ENCODE measurements at places on chromosomes 16 and 17.

GRCh38 chr17:10683853-10684252 is 13.5 kb downstream of the SCO1 start:
- no peak for DNase-seq

GRCh38 chr17:39158623-39159022 is 7.2 kb upstream of the PLXDC1 start:
- DNase-seq, result no peak

GRCh38 chr17:19702217-19702641 is 14.2 kb downstream of the SLC47A2 start:
- no peak for DNase-seq

GRCh38 chr16:6081320-6081976 is 983.9 kb upstream of the EEF2KMT start:
- no peak for DNase-seq

- no peak for DNase-seq
Observed at GRCh38 chr17:50824429-50824828, 11.0 kb upstream of the WFIKKN2 start.

GRCh38 chr17:32268734-32269288 is 3.2 kb downstream of the RHBDL3 start:
- no peak for DNase-seq

DNA sequence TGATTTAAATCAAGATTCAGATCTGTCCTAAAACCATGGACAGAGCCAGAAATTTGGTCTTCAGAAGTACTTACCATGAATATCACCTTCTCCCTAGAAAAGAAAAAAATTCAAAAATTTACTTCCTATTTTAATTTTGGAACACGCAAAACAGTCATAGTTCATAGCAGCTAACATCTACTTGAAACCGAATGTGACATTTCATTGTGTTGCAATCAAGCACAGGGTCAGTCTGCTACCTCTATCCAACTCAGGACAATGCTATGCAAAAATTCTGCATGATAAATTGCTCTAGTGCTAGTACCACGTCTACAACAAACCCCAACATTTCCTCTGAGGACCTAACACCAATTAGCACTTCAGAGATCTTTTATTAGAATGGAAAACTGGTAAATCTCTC is 7.7 kb downstream of the JPT1 start:
- no peak for DNase-seq

DNA sequence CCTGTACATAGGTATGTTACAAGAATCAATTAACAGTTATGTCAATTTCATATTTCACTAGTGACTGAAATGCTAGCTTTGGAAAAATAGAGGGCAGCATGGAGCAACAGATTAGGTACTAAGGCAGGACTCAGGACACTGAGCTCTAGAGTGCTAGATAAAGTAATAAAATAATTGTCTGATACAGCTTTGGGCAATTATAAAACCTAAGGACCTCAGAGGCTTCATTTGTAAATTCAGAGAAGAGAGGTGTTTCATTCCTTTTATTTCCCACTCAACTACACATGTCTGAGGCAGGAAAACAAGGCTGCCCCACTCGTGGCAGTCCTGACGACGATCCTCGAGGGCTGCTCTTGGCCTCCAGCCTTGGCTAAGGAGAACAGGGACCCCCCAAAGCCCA is 81.5 kb downstream of the CA4 start:
- no peak for DNase-seq

DNA sequence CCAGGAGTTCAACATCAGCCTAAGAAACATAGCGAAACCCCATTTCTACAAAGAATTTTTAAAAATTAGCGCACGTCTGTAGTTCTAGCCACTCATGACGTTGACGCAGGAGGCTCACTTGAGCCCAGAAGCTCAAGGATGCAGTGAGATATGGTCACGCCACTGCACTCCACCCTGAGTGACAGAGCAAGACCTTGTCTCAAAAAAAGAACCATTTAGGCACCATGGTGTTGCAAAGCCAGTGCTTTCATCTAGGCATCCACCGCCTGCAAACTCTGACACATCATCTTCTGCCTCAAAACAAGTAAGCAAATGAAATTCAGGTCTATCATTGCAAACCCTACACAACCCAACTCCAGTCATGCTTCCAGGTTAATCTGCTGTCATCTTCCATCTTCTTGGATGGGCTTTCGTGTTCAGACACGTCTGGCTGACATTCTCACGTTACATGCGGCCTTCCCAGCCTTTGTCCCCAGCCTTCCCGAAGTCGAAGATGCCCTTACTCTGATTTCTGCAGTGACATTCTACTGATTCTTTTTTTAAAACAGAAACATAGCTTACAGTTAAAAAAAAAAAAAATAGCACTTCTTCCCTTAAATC is 8.9 kb downstream of the ANKRD11 start:
- no peak for DNase-seq

DNA sequence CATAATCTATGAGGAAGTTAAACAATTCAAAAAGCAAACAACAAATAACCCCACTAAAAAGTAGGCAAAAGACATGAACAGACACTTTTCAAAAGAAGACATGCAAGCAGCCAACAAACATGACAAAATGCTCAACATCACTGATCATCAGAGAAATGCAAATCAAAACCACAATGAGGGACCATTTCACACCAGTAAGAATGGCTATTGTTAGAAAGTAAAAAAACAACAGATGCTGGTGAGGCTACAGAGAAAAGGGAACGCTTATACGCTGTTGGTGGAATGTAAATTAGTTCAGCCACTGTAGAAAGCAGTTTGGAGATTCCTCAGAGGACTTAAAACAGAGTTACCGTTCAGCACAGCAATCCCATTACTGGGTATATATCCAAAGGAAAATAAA is 24.4 kb downstream of the TNFRSF13B start:
- DNase-seq, result no peak

- no peak for DNase-seq
Observed at GRCh38 chr16:8594149-8594666, 3.9 kb upstream of the TMEM114 start.

- DNase-seq, result no peak
Observed at GRCh38 chr17:44309472-44309871, 1.1 kb downstream of the RUNDC3A start.

GRCh38 chr16:51134269-51134812 is 16.7 kb downstream of the SALL1 start:
- DNase-seq, result no peak

- no peak for DNase-seq
Observed at GRCh38 chr17:14664511-14664910, 363.6 kb downstream of the HS3ST3B1 start.

- DNase-seq, result no peak
Observed at GRCh38 chr17:55426851-55427586, 5.4 kb upstream of the MMD start.

GRCh38 chr17:1197379-1197778 is 17.6 kb upstream of the ABR start:
- DNase-seq, result no peak

GRCh38 chr16:53968454-53968853 is 264.5 kb downstream of the FTO start:
- no peak for DNase-seq

- no peak for DNase-seq
Observed at GRCh38 chr16:2585651-2586081, 47.8 kb downstream of the PDPK1 start.

GRCh38 chr17:12081720-12082119 is 61.0 kb downstream of the MAP2K4 start:
- DNase-seq, result no peak

GRCh38 chr17:80307994-80308691 is 47.5 kb downstream of the RNF213 start:
- DNase-seq, result no peak

- DNase-seq, result no peak
Observed at GRCh38 chr16:30539000-30539964, 4.6 kb upstream of the ZNF747 start.

- no peak for DNase-seq
Observed at GRCh38 chr17:7444682-7445618, at the start of gene CHRNB1. Gene CHRNB1, plus strand, starts transcription at chr17:7445061. Its CDS starts 67 bp downstream, at chr17:7445128.

DNA sequence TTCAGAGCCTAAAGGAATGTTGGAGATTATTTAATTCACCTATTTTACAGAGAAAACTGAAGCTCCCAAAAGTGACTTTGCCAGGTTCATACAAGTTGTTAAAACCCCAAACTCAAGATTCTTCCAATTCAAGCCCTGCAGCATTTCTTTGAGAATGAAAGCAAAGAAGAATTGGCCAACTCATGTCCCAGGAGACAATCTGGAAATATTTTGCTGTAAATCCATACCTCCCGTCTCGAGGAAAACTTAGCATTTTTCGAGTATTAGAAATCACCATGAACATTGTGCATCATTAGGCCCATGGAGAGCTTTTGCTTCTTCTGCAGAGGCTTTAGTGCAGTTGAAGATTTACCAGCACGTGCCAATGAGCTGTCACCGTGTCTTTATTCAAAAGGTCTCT is 176.4 kb upstream of the KCNJ16 start:
- no peak for DNase-seq

- DNase-seq, result no peak
Observed at GRCh38 chr16:11312718-11313492, 31.8 kb upstream of the PRM1 start.

GRCh38 chr17:3889325-3890012 is 3.4 kb downstream of the CAMKK1 start:
- DNase-seq, result no peak

DNA sequence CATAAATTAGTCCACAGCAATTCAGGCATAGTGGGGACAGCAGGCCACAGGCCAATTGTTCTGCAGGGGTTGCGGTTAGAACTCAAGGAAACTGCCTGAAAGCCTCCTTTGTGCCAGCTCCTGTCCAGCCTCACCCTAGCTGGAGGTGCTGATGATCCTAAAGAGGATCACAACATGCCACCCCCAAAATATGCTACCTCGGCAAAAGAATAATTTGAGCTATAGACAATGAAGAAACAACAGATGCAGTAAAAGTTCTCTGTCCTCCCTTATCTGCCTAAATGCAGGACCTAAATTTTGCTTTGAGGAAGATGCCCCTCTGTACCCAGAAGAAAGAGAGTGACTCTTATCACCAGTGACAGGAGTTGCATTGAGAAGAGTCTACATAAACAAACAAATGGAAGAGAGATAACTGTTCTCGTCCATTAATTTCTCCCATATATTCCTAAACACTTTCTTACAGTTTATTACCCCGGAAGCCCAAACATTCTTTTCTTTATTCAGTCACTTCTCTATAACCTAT is 14.7 kb downstream of the ALOX15 start:
- DNase-seq, result no peak

DNA sequence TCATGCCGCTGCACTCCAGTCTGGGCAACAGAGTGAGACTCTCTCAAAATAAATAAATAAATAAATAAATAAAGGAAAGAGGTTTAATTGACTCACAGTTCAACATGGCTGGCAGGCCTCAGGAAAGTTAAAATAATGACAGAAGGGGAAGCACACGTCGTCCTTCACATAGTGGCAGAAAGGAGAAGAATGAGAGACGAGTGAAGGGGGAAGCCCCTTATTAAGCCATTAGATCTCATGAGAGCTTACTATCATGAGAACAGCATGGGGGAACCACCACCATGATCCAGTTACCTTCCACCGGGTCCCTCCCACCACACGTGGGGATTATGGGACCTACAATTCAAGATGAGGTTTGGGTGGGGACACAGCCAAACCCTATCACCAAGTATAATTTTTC is 54.5 kb downstream of the PAFAH1B1 start:
- DNase-seq, result no peak

GRCh38 chr17:62794666-62794971 is 13.5 kb downstream of the MARCHF10 start:
- no peak for DNase-seq

- DNase-seq, result peak; percentile 64
Observed at GRCh38 chr16:62363501-62363900, 327.3 kb upstream of the CDH8 start.

DNA sequence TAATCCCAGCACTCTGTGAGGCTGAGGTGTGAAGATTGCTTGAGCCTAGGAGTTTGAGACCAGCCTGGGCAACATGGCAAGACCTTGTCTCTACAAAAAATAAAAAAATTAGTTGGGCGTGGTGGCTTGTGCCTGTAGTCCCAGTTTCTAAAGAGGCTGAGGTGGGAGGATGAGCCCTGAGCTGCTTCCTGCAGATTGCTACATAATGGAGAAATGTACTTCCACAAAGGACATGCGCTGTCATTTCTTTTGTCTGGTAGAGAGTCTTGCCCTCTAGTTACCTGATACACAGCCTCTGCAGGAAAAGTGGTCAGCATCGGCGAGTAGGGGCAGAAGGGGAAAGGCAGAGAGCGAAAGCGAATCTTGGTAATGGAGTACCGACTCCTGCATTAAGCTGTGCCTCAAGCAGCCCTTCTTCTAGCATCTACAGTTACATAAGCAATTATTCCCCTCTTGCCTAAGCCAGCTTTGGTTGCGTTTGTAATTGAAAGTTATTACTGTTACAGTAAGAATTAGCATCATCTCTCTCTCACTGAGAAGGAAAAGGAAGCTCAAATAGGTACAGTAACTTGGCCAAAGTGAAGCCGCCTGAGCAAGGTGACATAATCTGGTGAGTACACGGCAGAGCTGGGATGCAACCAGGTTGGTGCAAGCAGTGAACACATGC is 18.5 kb upstream of the GGA2 start:
- no peak for DNase-seq

DNA sequence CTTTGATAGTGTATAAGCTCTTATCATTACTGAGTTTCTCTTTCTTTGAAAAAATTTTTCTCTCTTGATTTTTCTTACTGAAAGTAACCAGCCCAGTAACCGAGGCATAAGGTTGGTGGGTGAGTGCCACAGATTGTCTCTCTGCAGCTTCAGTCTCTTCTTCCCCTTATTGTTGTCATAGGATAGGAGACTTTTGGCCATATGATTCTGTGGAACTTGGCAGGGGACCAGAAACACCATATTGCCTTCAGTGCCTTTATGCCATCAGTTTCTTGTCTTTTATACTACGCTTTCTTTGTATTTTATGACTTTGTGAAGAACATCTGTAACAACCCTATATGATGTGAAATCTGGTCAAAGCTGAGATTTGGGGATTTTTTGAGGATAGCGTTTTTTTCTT is 341.6 kb upstream of the TBX2 start:
- no peak for DNase-seq

GRCh38 chr17:5832886-5833285 is 237.3 kb upstream of the WSCD1 start:
- DNase-seq, result no peak

- DNase-seq, result no peak
Observed at GRCh38 chr17:10197721-10198508, 491 bp downstream of the GAS7 start.

- no peak for DNase-seq
Observed at GRCh38 chr16:50440531-50440930, 71.7 kb upstream of the BRD7 start.

- DNase-seq, result no peak
Observed at GRCh38 chr16:81815429-81815766, 36.3 kb downstream of the PLCG2 start.

- DNase-seq, result no peak
Observed at GRCh38 chr16:28261942-28262341, 30.4 kb upstream of the SBK1 start.

- no peak for DNase-seq
Observed at GRCh38 chr16:68756239-68756915, 19.3 kb downstream of the CDH1 start.

- no peak for DNase-seq
Observed at GRCh38 chr16:19672378-19672777, 45.6 kb downstream of the KNOP1 start.

- peak; percentile 1 for DNase-seq
Observed at GRCh38 chr17:78488867-78489634, 88.1 kb downstream of the DNAH17 start.

All from DMS 273 treated with DMSO at 0.1 percent for 48 hours (cell line).